Vagina (tissue), 2 donors: ENCODE measurements at places on chromosomes 12 and 14.
A peak's percentile ranks its signal among the peaks of the same experiment; 100 is the strongest.

GRCh38 chr14:63650256-63650952, 8.7 kb upstream of the WDR89 start:
- no peak overlapping the region for H3K27ac ChIP-seq
- no peak for DNase-seq
- no peaks in the 10 kb centered on the region for H3K27me3 ChIP-seq
- H3K4me1 ChIP-seq = no peaks in the 10 kb centered on the region

DNA sequence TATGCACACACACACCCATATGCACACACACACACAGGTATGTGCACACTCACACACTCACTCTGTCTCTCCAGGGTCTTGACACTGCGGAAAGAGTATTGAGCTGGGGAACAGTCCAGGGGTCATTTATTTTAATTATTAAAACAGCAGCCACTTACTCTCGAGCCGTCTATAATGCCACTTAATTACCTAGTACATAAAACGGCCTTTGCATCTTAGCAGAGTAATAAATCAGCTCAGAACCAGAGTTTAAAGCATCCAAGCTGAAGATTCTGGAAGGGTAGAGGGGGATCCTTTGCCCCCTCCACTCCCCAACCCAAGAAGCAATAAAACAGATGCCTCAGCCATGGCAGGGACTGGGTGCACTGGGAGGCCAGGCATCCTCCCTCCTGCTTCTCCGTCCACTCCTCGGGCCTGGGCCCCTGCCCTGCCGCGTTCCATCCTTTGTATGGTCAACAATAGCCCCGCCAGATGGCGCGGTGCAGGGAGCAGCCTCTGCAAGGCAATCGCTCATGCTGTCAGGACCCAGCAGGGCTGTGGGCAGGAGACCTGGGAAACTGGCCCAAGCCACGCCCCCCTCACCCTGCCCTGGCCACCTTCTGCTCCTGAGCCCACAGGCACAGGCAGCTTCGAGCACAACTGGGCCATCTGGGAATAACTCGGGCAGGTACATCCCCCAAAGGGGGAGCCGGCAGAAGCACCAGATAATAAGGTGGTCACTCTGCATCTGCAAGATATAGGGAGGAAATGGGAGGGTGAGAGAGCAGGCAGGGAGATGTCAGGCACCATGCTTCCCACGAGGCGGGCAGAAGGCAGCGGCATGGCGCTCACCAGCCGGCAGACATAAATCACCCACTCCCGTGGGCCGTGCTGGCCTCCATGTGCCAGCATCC, 40.9 kb downstream of the CCDC85C start:
- H3K4me1 ChIP-seq = peaks cover 73% of the 10 kb centered on the region
- peak overlapping the region; percentile 46 for H3K27ac ChIP-seq
- DNase-seq = no peak
- H3K4me3 ChIP-seq = no peak overlapping the region

DNA sequence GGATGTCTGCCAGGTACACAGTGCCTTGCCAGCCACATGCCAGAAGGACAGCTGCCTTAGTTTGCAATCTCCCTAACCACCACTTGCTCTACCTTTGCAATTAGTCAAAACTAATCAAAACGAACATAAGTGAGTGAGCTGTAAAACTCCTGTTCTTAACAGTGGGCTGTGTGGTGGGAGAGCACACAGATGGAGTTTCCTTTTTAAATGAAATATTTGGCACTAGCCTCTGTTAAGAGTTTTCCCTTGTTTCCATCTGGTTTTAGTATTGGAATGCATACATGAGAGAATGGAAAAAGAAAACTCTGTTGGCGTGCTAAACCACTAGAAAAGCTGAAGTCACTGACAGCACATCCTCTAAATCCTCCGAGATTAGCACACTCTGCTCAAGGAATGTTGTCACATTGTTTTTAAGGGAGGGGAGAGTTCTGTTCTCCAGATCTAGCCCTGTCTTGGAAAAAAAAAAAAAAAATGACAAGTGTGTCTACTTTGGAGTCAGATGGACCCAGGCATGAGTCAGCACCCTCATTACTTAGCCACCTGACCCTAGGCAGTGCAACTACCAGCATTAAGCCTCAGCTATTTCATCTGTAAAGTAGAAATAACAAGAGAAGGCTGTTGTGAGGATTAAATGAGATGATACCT, 83.9 kb downstream of the STXBP6 start:
- peak overlapping the region; percentile 17 for H3K27ac ChIP-seq
- no peaks in the 10 kb centered on the region for H3K36me3 ChIP-seq
- no peak for DNase-seq
- no peaks in the 10 kb centered on the region for H3K27me3 ChIP-seq

DNA sequence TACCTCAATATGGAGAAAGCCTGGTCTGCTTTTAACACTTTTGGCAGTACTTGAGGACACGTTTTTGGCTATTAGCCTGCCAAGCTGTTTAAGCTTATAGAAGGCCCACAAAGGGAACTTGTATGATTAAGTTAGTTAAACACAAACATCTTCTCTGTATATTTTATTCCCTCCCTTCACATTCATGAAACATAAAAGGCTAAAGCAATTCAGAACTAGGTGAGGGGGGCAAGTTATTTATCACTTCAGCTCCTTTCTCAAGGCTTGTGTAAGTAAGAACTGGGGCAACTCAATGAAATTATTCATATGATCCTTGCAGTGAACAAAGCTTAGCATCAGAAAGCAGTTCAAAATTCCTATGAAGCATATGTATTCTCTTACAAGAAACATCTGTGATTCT, 7.5 kb downstream of the PRICKLE1 start:
- H3K4me1 ChIP-seq = peaks cover 38% of the 10 kb centered on the region
- no peaks in the 10 kb centered on the region for H3K27me3 ChIP-seq
- H3K27ac ChIP-seq = no peak overlapping the region
- no peaks in the 10 kb centered on the region for H3K36me3 ChIP-seq

GRCh38 chr12:121580959-121581685, at the start of gene KDM2B:
Gene KDM2B (minus strand): TSS chr12:121581023. CDS start chr12:121580911, 112 bp downstream.
- no peak for DNase-seq
- H3K4me3 ChIP-seq = peak within 1 kb of the TSS; percentile 74
- no peaks in the 10 kb centered on the region for H3K36me3 ChIP-seq
- H3K4me1 ChIP-seq = peaks cover 52% of the 10 kb centered on the region
- H3K27ac ChIP-seq = peak within 1 kb of the TSS; percentile 86

DNA sequence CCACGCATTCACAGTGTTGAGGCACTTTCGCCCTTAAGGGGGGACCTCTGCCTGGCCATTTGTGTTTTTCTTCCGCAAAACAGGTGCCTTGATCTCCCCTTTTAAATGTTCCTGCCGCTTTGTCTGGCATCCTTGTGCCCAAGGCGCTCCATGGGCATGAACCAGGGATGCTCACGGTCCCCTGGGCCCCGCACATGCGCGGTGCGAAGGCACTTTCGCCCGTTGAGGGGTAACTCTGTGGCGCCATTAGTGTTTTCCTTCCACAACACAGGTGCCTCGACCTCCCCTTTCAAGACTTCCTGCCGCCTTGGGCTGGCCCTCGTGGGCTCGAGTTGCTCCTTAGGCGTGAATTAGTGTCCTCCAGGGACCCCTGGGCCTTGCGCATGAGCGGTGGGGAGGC, 335.5 kb downstream of the ALG10 start:
- no peaks in the 10 kb centered on the region for H3K36me3 ChIP-seq
- no peak overlapping the region for H3K4me3 ChIP-seq
- no peaks in the 10 kb centered on the region for H3K4me1 ChIP-seq
- no peak overlapping the region for H3K27ac ChIP-seq
- DNase-seq = no peak

DNA sequence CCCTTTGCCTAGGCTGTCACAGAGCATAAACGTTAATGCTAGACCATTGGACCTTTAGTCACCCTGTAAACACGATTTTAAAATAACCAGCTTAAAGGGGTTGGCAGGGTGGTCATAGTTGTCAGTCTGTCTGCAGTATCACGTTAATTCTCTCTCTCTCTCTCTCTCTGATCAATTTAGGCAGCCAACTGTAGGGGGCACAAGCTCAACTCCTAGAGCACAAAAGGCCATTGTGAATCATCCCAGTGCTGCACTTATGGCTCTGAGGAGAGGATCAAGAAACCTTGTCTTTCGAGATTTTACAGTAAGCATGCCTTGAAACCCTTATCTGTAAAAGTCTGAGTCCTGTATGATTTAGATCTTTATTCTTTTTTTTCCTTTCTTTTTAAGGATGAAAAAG, 97.1 kb downstream of the SCAF11 start:
- H3K36me3 ChIP-seq = peaks cover 33% of the 10 kb centered on the region
- H3K27ac ChIP-seq = no peak overlapping the region
- H3K27me3 ChIP-seq = no peaks in the 10 kb centered on the region
- H3K4me3 ChIP-seq = no peak overlapping the region
- no peaks in the 10 kb centered on the region for H3K4me1 ChIP-seq

GRCh38 chr14:101222362-101223070, 319.0 kb upstream of the RTL1 start:
- H3K4me1 ChIP-seq = peaks cover 6% of the 10 kb centered on the region
- H3K4me3 ChIP-seq = no peak overlapping the region
- H3K27me3 ChIP-seq = no peaks in the 10 kb centered on the region

GRCh38 chr12:121795034-121795968, 1.8 kb upstream of the RHOF start:
- peak overlapping the region; percentile 62 for H3K4me3 ChIP-seq
- H3K36me3 ChIP-seq = no peaks in the 10 kb centered on the region
- peak overlapping the region; percentile 100 for H3K27ac ChIP-seq

GRCh38 chr12:109356577-109356976, 8.9 kb downstream of the MYO1H start:
- H3K4me1 ChIP-seq = no peaks in the 10 kb centered on the region
- no peaks in the 10 kb centered on the region for H3K36me3 ChIP-seq
- H3K4me3 ChIP-seq = no peak overlapping the region
- H3K27me3 ChIP-seq = no peaks in the 10 kb centered on the region

- H3K27ac ChIP-seq = no peak overlapping the region
- H3K4me3 ChIP-seq = no peak overlapping the region
- no peak for DNase-seq
- no peaks in the 10 kb centered on the region for H3K36me3 ChIP-seq
Measured at GRCh38 chr12:51224625-51225024, 6.8 kb upstream of the POU6F1 start.

- no peak for DNase-seq
- no peak overlapping the region for H3K4me3 ChIP-seq
- no peaks in the 10 kb centered on the region for H3K4me1 ChIP-seq
- no peaks in the 10 kb centered on the region for H3K27me3 ChIP-seq
- H3K27ac ChIP-seq = no peak overlapping the region
- no peaks in the 10 kb centered on the region for H3K36me3 ChIP-seq
Measured at GRCh38 chr12:118884226-118884625, 97.1 kb upstream of the SRRM4 start.

- peak within 1 kb of the TSS; percentile 16 for H3K27ac ChIP-seq
- no peaks in the 10 kb centered on the region for H3K36me3 ChIP-seq
- H3K4me3 ChIP-seq = peak within 1 kb of the TSS; percentile 65
Measured at GRCh38 chr12:32896432-32897280, at the start of gene PKP2. Gene PKP2 (minus strand): TSS chr12:32896777. CDS start chr12:32896731, 46 bp downstream.

DNA sequence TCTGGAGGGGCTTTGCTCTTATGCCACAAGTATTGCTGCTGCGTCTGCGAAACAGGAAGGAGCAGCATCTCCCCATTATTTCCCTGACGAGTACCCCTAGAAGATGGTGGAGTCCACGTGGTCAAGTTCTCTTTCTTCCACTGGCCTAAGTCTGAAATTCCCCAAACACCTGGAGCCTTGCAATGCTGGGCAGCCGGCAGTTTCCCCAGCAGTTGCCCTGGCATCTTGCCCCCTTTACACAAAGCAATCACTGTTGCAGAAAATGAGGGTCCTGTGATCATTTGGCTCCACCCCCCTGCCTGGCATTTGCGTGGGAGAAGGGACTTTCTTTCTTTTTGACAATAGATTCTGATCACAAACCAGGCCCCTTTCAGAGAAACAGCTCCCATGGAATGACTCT, 56.9 kb downstream of the FOS start:
- H3K4me3 ChIP-seq = no peak overlapping the region
- no peak overlapping the region for H3K27ac ChIP-seq
- H3K4me1 ChIP-seq = peaks cover 24% of the 10 kb centered on the region
- no peaks in the 10 kb centered on the region for H3K36me3 ChIP-seq

DNA sequence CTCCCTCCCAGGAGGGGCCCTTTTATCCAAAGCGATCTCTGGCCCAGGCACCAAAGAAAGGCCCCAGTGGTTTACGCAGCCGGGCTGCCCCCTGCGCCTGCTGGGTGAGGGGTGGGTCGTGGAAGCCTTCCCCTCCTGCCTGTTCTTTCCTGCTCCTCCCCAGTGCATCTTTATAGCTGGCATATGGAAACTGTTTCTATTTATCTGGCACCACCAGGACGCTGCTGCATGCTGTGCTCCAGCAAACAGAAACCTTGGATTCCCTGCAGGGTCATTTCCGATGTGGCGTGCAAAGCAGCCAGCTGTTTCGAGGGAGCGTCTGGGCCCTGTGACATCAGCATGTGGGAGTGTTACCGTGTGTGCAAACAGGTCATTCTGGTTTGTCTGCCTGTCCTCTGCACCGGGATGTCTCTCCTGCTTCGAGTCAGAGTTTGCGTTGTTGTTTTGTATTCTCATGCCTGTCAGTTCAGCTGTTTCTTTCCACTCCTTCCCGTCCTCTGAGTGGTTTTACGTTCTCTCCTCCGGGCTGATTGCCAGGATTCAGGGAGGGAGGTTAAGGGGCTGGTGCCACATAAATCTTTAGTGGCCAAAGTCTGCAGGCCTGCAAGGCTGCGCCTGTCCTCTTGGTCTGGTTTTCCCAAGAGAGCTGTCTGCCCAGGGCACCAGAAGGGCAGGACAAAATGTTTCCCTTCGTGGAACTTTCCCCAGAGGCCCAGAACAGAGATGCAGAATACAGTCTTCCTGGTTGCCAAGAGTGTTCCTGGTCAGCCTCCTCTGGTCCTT, 24.6 kb downstream of the TPCN1 start:
- no peak for DNase-seq
- peak overlapping the region; percentile 91 for H3K27ac ChIP-seq
- no peaks in the 10 kb centered on the region for H3K27me3 ChIP-seq
- H3K36me3 ChIP-seq = no peaks in the 10 kb centered on the region
- peak overlapping the region; percentile 25 for H3K4me3 ChIP-seq

DNA sequence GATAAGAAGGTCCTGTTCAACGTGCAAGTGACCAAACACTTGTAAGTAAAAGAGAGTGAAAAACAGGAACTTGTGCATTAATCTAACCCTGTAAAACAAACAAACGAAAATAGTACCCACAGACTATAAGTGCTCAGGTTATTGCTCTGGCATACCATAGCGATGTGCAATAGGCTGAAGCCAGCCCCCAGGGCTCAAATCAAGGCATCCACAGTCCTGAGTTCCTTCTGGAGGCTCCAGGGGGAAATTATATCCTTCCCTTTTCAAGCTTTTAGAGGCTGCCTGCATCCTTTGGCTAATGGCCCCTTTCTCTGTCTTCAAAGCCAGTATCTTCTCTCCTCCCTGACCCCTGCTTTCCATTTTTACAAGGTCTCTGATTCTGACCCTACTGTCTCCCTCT, 8.1 kb upstream of the CMAS start:
- DNase-seq = no peak
- H3K4me3 ChIP-seq = no peak overlapping the region
- H3K27ac ChIP-seq = no peak overlapping the region
- H3K27me3 ChIP-seq = no peaks in the 10 kb centered on the region
- H3K36me3 ChIP-seq = no peaks in the 10 kb centered on the region

GRCh38 chr12:119319638-119320037, 14.9 kb upstream of the CCDC60 start:
- no peak overlapping the region for H3K4me3 ChIP-seq
- H3K27me3 ChIP-seq = no peaks in the 10 kb centered on the region
- no peaks in the 10 kb centered on the region for H3K4me1 ChIP-seq
- DNase-seq = no peak
- no peaks in the 10 kb centered on the region for H3K36me3 ChIP-seq
- no peak overlapping the region for H3K27ac ChIP-seq

GRCh38 chr14:59823179-59823578, 47.4 kb downstream of the RTN1 start:
- DNase-seq = no peak
- H3K27ac ChIP-seq = no peak overlapping the region
